ENCODE measurements at places on chromosomes 7 and 10.

DNA sequence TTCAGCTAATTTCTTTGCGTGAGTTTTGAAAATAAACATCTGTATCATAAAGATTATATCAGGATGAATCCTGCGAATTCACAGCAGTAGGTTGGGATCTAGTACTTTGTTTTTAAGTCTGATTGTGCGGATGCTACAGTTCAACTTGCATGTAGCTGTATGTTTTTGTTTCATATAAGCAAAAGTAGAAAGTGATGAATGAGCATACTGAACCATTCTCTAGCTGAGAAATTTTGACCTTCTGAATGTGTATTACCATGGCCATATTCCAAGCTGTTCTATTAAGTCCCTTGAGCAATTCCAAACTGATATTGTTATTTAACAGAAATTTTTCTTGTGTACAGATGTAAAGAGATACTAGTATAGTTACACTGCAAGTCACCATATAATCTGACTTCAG lies 358.8 kb upstream of the MEOX2 start:
- DNase-seq, result no peak

DNA sequence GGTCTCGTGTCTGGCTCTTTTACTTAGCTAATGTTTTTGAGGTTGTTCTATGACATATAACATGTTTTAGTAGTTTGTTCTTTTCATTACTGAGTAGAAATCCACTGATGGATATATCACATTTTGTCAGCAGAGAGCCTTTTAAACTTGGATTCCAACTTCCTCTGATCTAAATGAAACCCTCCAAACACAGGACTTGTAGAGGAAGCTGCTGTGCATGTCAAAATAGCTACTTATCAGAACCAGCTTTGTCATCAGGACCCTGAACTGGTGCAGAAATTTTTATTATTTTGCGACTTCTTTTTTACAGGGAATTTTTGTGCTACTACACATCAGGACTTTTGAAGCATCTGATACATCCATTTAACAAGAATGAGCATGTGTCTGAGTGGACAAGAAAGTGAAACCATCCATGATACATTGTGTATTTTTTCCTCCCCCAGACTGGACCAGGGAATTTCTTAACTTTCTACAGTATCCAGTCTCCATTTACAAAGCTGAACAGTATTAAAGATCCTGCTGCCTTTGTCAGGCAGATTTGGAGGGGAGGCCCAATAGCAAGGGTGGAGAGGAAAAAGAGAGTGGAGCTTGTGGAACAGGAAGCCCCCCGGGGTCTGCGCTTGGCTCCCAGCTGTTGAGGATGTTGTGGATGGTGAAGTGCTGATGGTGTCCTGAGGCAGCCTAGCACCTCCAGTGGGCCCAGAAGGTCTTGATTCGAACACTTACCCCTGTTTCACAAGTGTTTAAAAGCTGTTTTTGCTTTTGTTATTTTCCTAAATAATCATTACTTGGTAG lies 29.3 kb upstream of the MTPAP start:
- DNase-seq, result no peak

- DNase-seq, result peak; percentile 37
Observed at GRCh38 chr7:143391462-143392404, 10.6 kb downstream of the ZYX start.

GRCh38 chr10:43252783-43253341 lies 14.0 kb downstream of the RASGEF1A start:
- peak; percentile 21 for DNase-seq

DNA sequence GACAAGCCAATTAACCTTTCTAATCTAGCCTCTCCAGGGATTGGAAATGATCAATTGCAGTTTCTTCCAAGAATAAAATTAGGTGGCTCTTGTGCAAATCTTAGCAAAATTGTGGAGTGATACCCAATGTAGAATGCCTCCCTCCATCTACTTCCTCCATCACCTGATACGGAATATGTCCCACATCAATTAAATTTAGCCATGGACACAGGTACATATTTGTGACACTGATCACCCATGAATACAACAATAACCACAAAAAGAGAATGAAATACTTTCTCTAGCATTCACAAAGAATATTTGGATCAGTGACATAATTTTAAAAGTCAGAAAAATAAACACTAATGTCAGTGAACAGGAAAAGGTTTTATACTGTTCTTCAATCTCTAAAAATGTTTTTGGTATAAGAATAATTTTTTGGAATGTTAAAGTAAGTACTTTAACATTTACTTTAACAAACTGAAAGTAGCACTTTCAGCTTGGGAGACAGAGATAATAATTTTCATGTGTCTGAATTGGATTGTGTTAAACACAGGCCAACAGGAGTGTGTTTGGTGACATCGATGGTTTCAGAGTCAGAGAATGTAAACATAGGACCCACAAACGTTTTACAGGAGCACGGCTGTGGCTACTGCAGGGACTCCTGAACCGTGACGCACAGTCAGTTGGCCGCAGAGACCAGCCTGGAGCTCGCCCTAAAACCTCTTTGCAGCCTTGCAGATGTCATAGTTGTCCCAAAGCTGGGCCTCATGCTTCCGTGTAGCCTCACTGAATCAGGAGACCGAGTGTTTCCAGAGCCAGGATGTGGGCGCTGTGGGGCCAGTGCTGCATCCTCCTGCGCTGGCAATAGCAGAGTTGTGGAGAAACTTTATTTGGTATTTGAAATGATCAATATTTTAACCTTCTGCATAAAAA lies 7.2 kb downstream of the RBM20 start:
- DNase-seq, result peak; percentile 44

GRCh38 chr7:12137283-12137682 lies 73.8 kb upstream of the TMEM106B start:
- DNase-seq, result no peak
